ENCODE measurements at places on chromosomes 11 and 22.
A peak's percentile ranks its signal among the peaks of the same experiment; 100 is the strongest.

DNA sequence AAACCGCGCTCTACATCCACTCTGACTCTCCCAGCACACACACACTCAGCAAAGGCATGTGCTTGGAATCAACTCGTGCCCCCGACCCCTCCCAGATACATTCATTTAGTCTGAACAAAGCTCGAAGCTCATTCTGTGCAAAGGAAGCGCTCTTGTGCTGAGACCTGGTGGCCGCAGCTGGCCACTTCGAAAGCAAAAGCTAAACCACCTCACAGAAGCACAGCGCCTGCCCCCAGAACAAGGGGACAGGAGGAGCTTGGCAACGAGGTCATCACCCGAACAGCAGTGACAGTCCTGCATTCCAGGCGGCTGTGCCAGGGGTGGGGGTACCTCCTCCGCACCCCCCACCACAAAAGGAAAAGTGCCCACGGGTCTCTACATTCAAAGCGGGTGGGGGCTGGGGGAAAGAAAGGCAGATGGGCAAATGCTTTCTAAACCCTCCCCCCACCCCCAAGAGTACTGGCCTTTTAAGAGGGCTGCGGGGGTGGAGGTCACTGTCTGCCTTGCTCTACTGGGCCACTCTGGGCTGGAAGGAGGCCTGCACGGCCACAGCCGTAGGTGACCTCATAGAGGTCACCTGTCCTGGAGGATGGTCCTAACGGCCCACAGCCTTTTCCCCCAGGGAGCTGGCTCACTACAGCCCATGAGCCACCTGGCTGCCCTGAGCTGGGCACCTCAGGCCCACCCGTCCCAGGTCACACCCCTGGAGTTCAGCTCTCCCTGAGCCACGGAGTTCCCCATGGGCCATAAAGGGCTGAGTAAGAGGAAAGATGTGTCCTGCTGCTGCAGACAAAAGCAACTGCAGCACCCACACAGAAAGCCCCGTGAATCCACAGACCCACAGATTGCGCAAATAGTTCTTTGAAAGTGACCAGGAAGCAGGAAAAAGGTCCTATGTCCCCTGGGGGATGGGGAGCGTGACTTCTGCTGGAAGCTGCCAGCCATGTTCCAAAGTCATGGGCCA is 21.3 kb downstream of the CBX7 start:
- no peak for DNase-seq

DNA sequence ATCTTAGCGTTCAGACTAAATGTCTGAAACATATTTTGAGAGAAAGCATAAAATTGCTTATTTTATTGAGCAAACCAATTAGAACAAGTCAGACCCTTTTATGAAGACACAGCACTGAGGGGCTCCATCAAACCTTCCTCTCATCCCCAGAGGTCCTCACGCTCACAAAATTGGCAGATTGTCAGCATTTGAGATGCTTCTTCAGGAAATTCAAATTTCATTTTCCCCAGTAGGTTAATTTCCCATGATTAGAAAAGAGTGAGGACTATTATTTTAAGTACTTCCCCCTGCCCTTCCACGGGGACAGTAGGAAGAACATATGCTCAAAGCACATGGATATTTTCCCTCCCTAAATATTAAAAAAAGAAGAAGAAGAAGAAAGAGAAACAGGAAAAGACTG is 851.8 kb downstream of the BRD1 start:
- no peak for DNase-seq

DNA sequence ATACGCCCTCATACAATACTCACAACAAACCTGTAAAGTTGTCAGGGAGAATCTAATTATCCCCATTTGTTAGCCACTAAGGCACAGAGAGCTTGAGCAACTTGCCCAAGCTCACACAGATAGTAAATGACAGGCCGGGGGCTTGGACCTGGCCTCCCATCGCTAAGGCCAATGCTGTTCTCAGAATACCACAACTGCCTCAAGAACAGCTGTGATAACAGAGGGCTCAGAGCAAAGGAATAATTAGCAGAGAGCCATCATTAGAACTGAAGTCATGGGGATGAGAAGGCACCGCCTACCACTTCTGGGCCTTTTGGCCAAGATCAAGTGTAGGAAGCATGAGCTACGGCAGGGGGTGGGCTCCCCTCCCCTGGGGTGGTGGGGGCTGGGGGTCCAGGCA is 98.6 kb downstream of the FEZ1 start:
- DNase-seq: no peak

DNA sequence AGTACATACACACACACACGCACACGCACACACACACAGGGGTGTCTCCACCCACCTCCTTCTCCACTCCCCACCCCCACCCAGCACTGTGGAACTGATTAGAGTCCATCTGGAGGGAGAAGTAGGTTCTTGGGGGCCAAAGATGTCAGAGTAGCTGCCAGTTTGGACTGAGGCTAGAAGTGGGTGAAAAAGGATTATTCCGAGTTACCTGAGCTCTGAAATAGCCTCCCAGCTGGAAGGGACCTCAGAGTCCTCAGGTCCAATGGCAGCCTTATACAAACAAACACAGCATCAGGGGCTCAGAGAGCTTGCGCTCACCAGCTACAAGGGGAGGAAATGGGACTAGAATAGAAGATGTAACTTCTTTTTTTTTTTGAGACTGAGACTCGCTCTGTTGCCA is 20.8 kb downstream of the IL10RA start:
- DNase-seq: no peak

DNA sequence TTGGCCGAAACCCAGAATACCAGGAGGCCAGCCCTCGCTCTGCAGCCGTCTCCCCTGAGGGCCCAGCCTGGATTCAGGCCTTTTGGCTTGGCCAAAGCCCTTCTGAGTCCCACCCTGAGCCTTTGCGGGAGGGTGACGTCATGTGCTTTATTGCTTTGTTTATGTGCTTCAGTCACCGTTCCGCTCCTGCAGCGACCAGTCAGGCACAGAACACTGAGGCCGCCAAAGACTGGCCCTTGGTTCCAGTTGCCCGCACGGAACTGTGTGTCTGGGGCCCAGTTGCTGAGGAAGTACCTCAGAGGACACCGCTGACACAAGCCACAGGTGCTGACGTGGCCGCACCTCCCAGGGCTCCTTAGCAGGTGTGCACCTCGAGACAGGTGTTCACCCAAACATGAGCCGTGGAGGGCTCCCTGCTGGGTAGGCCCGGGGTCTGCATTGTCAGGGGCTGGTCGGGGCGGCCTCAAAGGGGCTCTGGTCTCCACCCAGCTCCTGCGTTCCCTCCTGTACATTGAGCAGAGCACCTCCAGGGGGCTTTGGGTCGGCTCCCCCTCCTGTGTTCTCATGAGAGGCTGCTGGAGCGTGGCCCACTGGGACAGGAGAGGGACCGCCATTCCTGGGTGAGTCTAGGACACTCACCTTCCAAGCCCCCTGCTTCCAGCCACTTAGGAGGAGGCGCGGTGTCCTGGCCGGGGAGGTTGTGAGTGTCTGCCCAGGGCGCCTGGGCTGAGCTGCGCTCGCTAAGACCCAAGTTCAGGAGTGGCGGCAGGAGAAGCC is 376.8 kb downstream of the TBC1D22A start:
- DNase-seq: no peak

- peak; percentile 44 for DNase-seq
Measured at GRCh38 chr11:110173811-110174644, 80.8 kb downstream of the ZC3H12C start.

GRCh38 chr11:122344215-122344614 is 228.2 kb upstream of the BLID start:
- no peak for DNase-seq

- DNase-seq: no peak
Measured at GRCh38 chr11:2189938-2190656, 18.5 kb upstream of the TH start.

DNA sequence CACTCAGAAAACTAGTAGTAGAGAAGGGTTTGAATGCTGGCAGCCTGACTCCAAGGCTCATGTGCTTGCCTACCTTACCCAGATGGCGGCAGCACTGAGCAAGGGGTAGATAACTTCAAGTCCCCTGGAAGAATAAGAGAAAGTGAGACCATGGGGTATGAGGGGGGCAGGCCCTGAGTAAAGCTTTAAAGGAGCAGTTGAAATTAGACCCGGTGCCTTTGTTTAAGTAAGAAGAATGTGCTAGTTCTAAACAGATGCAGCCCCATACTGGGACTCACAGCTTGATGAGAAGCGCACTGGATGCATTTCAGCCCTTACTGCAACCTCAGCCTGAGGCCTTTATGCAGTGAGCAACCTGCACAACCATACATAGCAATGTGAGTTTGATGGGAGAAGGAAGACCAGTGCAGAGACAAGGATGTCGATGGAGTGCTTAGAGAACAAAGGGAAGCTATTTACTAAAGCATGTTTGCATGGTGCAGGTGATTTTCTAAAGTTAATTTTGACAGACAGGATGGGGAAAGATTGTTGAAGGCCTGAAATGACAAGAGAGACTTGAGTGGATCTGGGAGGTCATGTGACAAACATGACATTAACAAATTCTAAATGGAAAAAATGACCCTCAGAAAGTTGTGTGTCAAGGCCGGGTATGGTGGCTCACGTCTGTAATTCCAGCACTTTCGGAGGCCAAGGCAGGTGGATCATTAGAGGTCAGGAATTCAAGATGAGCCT is 27.1 kb upstream of the TMA7B start:
- no peak for DNase-seq

- no peak for DNase-seq
Measured at GRCh38 chr11:103731670-103732069, 304.8 kb upstream of the DDI1 start.

GRCh38 chr11:59437770-59438169 is 1.5 kb downstream of the OR5A1 start:
- no peak for DNase-seq

DNA sequence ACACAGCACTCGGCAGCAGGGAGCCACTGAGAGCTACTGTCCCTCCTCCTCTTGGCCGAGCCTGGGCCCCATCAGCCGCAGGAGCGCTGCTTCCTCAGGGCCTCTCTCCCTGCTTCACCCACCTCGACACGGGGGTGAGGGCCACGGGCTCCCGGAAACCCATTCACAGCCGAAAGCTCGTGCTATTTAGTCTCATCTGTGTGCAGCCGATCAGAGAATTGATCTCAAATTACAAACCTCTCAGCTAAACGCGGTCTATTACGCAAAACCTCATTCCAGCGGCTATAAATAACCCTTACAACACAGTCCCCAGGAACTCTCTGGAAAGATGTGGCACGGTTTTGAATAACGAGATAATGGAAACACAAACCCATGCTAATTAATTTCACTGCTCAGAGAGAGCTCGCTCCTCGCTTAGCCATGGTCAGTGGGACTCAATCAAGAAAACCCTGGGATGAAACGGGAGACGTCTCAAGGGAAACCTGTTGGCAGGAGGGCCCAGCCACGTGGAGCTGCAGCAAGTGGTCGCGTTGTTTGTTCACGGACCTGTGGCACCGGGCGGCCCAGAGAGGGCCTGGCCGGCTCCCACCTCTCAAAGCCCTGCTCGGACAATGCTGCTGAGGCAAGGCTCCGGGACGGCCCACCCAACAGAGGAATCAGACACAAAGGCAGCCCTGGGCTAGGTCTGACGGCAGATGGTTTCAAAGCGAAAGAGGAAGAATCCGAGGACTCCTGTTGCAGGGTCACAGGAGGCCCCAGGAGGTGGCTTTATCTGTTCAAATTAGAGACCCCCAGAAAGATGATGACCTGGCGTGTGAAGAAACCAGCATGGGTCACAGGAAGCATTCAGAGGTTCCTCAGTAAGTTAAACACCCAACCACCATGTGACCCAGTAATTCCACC is 210.5 kb downstream of the CTTN start:
- DNase-seq: no peak

GRCh38 chr22:43428005-43428485 is 16.2 kb downstream of the MPPED1 start:
- no peak for DNase-seq

GRCh38 chr11:43810929-43811596 is 69.6 kb upstream of the ALKBH3 start:
- DNase-seq: no peak

GRCh38 chr11:211741-212140 is 4.2 kb downstream of the RIC8A start:
- no peak for DNase-seq

- DNase-seq: no peak
Measured at GRCh38 chr11:75194147-75194546, 43.2 kb downstream of the SLCO2B1 start.

GRCh38 chr11:120400564-120401364 is 64.6 kb downstream of the ARHGEF12 start:
- no peak for DNase-seq

GRCh38 chr11:118057251-118058145 is 19.4 kb upstream of the TMPRSS4 start:
- no peak for DNase-seq

DNA sequence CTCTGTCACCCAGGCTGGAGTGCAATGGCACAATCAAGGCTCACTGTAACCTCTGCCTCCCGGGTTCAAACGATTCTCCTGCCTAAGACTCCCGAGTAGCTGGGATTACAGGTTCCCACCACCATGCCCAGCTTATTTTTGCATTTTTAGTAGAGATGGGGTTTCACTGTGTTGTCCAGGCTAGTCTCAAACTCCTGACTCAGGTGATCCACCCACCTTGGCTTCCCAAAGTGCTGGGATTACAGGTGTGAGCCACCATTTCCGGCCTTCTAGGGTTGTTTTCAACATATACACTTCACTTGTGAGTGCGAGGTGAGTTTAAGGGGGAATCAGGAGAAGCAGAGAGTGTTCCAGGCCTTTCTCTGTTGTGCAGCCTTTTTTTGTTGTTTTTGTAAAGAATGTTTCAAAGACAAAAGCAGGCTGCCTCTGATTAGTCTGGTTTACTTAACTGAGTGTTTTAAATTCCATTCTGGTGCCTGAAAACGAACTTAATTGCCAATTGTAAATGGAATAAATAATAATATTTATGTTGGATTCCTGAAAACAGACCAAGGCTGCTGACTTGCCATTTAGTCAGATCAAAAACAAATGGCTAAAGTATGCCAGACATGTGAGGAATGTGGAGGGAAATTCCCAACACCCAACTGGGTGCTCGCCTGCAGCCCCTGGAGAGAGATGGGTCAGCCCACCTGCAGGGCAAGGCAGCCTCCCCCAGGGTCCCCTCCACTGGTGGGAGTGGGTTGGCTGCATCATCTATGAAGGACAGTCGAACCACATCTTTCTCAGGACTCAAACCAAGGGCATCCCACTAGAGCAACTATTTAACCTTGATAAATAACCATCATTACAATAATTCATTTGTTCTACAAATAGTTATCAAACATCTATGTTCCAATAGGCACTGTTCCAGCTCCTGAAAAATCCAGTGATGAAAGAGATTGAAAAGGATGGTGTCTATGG is 4.6 kb upstream of the RANGAP1 start:
- no peak for DNase-seq

DNA sequence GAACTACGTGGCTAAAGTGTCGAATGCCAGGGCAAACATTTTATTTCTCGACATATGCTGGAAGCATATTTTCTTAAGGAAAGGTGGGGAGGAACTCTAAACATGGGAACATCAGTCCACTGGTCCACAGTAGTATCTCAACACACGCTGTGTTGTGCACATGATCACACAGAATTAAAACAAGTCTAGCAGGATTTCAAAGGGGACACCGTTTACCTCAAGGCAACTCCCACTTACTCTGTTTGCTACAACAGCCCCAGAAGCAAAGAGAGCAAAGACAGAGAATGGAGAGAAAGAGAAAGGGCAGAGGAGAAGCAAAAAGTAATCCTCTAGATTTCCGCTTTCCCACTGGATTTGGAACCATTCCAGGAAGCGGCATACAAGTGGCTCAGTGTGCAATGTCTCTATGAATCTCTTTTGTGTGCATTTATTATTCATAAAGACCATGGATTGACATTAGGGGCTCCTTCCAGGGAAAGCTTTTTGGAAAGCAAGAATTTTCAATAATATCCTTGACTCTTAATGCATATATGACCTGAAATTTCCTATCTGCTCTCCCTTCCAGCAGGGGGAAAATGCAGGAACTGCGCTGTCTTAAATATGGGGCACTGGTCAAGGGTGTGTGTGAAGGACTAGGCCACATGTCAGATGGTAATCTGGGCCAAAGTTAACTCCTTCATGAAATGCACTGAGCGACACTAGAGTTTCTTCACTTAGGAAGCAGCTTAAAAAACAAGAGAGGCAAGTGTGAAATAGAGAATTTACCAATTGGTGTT is 34.8 kb upstream of the CCDC34 start:
- DNase-seq: no peak
